Activated CD4-positive, alpha-beta T cell treated with anti-CD3 and anti-CD28 coated beads, Interleukin-2, amount 10 ng/mL, durations not matched to agents 24 days and 14 days (primary cell): ENCODE measurements at places on chromosomes 16 and 17.

GRCh38 chr16:4033951-4034350 lies 82.3 kb downstream of the ADCY9 start:
- no peak for DNase-seq
- no peaks in the 10 kb centered on the region for H3K36me3 ChIP-seq
- peaks cover 5% of the 10 kb centered on the region for H3K4me1 ChIP-seq

- H3K4me3 ChIP-seq: peak overlapping the region; percentile 85
- H3K27me3 ChIP-seq: no peaks in the 10 kb centered on the region
- peak; percentile 93 for DNase-seq
These were observed 17.2 kb upstream of the NUDT16L1 start for GRCh38 chr16:4675864-4676786.

GRCh38 chr17:74646231-74646630 lies 22.7 kb upstream of the CD300E start:
- peaks cover 3% of the 10 kb centered on the region for H3K4me1 ChIP-seq
- H3K27me3 ChIP-seq: peaks cover 61% of the 10 kb centered on the region
- no peak overlapping the region for H3K4me3 ChIP-seq
- DNase-seq: no peak
- no peaks in the 10 kb centered on the region for H3K36me3 ChIP-seq
- no peak overlapping the region for H3K27ac ChIP-seq

- peaks cover 42% of the 10 kb centered on the region for H3K36me3 ChIP-seq
- H3K27me3 ChIP-seq: no peaks in the 10 kb centered on the region
- peak overlapping the region; percentile 74 for H3K27ac ChIP-seq
- DNase-seq: no peak
- no peak overlapping the region for H3K4me3 ChIP-seq
These were observed 9.1 kb downstream of the ITGAM start for GRCh38 chr16:31268891-31269290.

GRCh38 chr17:4054446-4054845 lies 88.4 kb downstream of the ZZEF1 start:
- H3K4me3 ChIP-seq: no peak overlapping the region
- H3K27me3 ChIP-seq: no peaks in the 10 kb centered on the region
- peaks cover 52% of the 10 kb centered on the region for H3K36me3 ChIP-seq
- H3K4me1 ChIP-seq: peaks cover 10% of the 10 kb centered on the region

DNA sequence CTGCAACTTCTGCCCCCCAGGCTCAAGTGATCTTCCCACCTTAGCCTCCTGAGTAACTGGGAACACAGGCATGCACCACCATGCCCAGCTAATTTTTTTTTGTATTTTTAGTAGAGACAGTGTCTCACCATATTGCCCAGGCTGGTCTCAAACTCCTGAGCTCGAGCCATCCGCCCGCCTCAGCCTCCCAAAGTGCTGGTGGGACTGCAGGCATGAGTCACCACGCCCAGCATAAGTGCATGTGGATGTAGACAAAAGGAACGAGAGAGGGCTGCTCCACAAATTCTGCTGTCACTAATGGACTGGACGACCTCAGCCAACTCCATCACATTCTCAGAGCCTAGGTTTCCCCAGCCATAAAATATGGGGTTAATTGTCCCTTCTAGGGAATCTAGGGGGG lies 7.7 kb upstream of the SP2 start:
- H3K27ac ChIP-seq: no peak overlapping the region
- no peaks in the 10 kb centered on the region for H3K36me3 ChIP-seq
- no peak overlapping the region for H3K4me3 ChIP-seq
- H3K27me3 ChIP-seq: no peaks in the 10 kb centered on the region
- no peak for DNase-seq

DNA sequence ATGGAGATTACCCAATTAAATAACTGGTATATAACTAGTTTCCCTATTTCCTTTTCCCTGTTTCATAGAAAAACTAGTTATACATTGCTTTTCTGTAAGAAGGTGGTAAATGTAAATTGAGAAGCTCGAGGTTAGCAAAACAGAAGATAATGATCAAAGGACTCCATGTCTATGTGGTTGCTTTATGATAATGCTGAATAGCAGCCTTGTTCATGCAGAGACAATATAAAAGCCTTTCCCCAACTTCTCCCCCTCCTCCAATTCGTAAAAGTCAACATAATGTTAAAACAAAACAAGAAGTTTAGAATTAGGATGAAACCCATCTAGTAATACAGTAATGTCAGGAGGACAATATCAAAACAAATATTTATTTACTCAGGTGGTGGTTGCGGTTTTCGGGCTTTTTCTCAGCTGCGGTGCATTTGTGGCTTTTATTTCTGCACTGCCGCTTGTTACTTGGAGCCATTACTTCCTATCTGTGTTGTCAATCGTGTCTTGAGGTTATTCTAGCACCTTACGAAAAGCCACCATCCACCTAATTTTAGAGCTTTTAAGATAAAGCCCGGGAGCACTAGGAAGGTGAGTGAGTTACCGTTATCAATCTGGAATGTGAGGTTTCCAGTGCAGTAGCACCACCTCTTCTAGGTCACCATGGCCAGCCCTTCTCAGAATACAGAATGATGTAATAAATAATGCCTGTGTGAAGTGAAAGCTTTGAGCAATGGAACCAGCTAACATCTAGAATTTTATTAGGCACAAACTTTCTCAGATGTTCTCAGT lies 297.5 kb downstream of the CDH13 start:
- no peaks in the 10 kb centered on the region for H3K36me3 ChIP-seq
- H3K27me3 ChIP-seq: peaks cover 6% of the 10 kb centered on the region
- no peak overlapping the region for H3K27ac ChIP-seq
- no peak overlapping the region for H3K4me3 ChIP-seq
- DNase-seq: peak; percentile 75

GRCh38 chr17:67212231-67212630 lies 32.8 kb downstream of the HELZ start:
- no peak overlapping the region for H3K27ac ChIP-seq
- H3K4me3 ChIP-seq: no peak overlapping the region
- H3K27me3 ChIP-seq: no peaks in the 10 kb centered on the region
- peaks cover 31% of the 10 kb centered on the region for H3K36me3 ChIP-seq
- H3K4me1 ChIP-seq: peaks cover 11% of the 10 kb centered on the region

- H3K27ac ChIP-seq: no peak overlapping the region
- H3K27me3 ChIP-seq: peaks cover 46% of the 10 kb centered on the region
- no peak overlapping the region for H3K4me3 ChIP-seq
- peaks cover 2% of the 10 kb centered on the region for H3K36me3 ChIP-seq
- H3K4me1 ChIP-seq: peaks cover 10% of the 10 kb centered on the region
These were observed 45.9 kb downstream of the AXIN2 start for GRCh38 chr17:65515512-65515911.

GRCh38 chr17:436571-436970 lies 84.0 kb upstream of the RPH3AL start:
- no peak overlapping the region for H3K27ac ChIP-seq
- peaks cover 45% of the 10 kb centered on the region for H3K36me3 ChIP-seq
- H3K4me3 ChIP-seq: no peak overlapping the region
- H3K27me3 ChIP-seq: no peaks in the 10 kb centered on the region
- no peak for DNase-seq
- H3K4me1 ChIP-seq: peaks cover 3% of the 10 kb centered on the region

GRCh38 chr17:80254396-80255251 lies 6.0 kb upstream of the RNF213 start:
- H3K4me3 ChIP-seq: peak overlapping the region; percentile 74
- no peaks in the 10 kb centered on the region for H3K27me3 ChIP-seq
- H3K4me1 ChIP-seq: peaks cover 59% of the 10 kb centered on the region

DNA sequence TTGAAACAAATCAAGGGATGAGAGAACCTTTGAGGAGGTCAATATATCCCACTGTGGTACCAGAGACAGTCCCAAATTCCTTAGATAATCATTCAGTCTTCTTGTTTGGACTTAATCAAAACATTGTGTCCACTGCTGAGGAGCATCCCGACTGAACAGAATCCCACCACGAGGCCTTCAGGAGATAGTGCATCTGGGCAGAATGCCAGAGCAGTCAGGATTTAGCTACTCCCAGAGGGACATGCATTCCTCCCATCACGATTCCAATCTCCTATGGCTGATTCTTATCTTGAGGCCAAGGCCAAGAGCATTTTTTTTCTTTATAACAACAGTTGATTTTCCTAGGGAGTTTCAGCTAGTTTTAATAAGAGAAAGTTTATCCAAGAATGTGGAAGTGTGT lies 87.4 kb upstream of the COX10 start:
- no peak for DNase-seq
- H3K27me3 ChIP-seq: no peaks in the 10 kb centered on the region
- no peak overlapping the region for H3K4me3 ChIP-seq
- H3K27ac ChIP-seq: no peak overlapping the region
- H3K36me3 ChIP-seq: peaks cover 26% of the 10 kb centered on the region

- H3K27ac ChIP-seq: no peak overlapping the region
- no peaks in the 10 kb centered on the region for H3K27me3 ChIP-seq
- DNase-seq: no peak
- no peaks in the 10 kb centered on the region for H3K4me1 ChIP-seq
These were observed 6.3 kb upstream of the TBCD start for GRCh38 chr17:82745524-82745923.

GRCh38 chr17:17172990-17173389 lies 33.1 kb downstream of the PLD6 start:
- peak overlapping the region; percentile 34 for H3K27ac ChIP-seq
- no peak overlapping the region for H3K4me3 ChIP-seq
- H3K36me3 ChIP-seq: peaks cover 39% of the 10 kb centered on the region
- no peaks in the 10 kb centered on the region for H3K27me3 ChIP-seq
- no peak for DNase-seq

DNA sequence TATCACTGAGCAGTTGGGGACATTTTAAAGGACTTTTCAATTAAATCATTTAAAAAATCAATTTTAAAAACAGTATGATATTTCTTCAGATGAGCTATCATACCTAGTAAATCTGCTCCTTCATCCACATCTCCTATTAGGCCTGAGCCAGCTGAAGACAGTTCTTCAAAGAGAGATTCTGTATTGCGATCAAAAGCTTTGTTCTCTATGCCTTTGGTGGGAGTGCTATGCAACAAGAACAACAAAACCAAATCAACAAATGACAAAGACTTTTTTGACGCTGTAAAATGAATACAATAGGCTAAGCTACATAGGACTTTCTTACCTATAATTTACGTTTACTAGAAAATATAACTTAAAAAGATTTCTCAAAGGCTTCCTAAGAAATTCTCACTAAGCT lies 106.5 kb downstream of the SPAG9 start:
- H3K27me3 ChIP-seq: no peaks in the 10 kb centered on the region
- DNase-seq: no peak
- H3K27ac ChIP-seq: no peak overlapping the region
- H3K4me3 ChIP-seq: no peak overlapping the region

- no peaks in the 10 kb centered on the region for H3K4me1 ChIP-seq
- no peak overlapping the region for H3K27ac ChIP-seq
- DNase-seq: no peak
- H3K4me3 ChIP-seq: no peak overlapping the region
These were observed 105.1 kb downstream of the SDK2 start for GRCh38 chr17:73539166-73539565.

- peak overlapping the region; percentile 54 for H3K27ac ChIP-seq
- DNase-seq: no peak
- H3K4me1 ChIP-seq: peaks cover 42% of the 10 kb centered on the region
- peak overlapping the region; percentile 19 for H3K4me3 ChIP-seq
These were observed 11.6 kb upstream of the CES4A start for GRCh38 chr16:66976746-66977145.
